ENCODE measurements at places on chromosomes 3 and 15.

GRCh38 chr15:71651750-71652186, 158.6 kb upstream of the NR2E3 start:
- H3K4me3 ChIP-seq, result no peak overlapping the region
- no peaks in the 10 kb centered on the region for H3K27me3 ChIP-seq
- no peaks in the 10 kb centered on the region for H3K36me3 ChIP-seq
- H3K27ac ChIP-seq, result no peak overlapping the region
- no peaks in the 10 kb centered on the region for H3K4me1 ChIP-seq
- DNase-seq, result no peak

DNA sequence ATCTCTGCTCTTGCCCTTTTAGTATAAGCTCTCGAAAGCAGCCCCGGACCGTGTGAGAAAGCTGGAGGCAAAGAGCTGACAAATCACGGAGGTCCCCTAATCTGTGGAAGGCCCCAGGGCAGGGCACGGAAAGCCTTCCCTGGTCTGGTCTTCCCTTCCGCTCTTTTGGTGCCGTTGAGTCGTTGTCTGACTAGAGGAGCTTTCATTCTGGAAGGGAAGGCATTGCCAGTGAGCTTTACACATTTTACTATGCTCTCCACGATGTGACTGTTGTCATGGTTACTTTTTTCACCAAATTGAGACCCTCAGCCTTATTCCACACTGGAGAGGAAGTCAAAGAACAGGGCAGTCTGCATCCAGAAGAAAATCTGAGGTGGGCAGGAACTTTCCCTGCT, 71.7 kb downstream of the CYP19A1 start:
- DNase-seq, result no peak
- peaks cover 5% of the 10 kb centered on the region for H3K27me3 ChIP-seq
- H3K36me3 ChIP-seq, result no peaks in the 10 kb centered on the region
- no peak overlapping the region for H3K27ac ChIP-seq

GRCh38 chr3:37935756-37936666, 54.6 kb upstream of the VILL start:
- H3K27ac ChIP-seq, result peak overlapping the region; percentile 51
- no peak for DNase-seq
- no peaks in the 10 kb centered on the region for H3K36me3 ChIP-seq
- no peak overlapping the region for H3K4me3 ChIP-seq
- no peaks in the 10 kb centered on the region for H3K27me3 ChIP-seq

DNA sequence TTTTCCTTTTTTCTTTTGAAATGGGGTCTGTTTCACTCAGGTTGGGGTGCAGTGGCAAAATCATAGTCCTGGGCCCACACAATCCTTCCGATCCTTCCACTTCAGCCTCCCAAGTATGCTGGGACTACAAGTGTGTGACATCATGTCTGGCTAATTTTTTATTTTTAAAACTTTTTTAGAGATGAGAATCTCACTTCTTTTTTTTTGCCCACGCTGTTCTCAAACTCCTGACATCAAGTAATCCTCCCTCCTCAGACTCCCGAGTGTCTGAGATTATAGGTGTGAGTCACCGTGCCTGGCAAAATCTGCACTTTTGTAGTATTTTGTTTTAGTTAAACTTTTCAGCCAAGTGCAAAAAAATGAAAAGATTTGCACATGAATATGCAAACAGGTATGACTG, 171.0 kb downstream of the FNDC3B start:
- no peak overlapping the region for H3K27ac ChIP-seq
- no peak for DNase-seq
- no peaks in the 10 kb centered on the region for H3K27me3 ChIP-seq
- no peaks in the 10 kb centered on the region for H3K36me3 ChIP-seq
- peaks cover 11% of the 10 kb centered on the region for H3K4me1 ChIP-seq

- no peaks in the 10 kb centered on the region for H3K4me1 ChIP-seq
- H3K27ac ChIP-seq, result no peak overlapping the region
- H3K27me3 ChIP-seq, result no peaks in the 10 kb centered on the region
These were observed 73.1 kb upstream of the SLCO3A1 start for GRCh38 chr15:91780387-91780786.

- no peak for DNase-seq
- H3K27ac ChIP-seq, result no peak overlapping the region
- no peaks in the 10 kb centered on the region for H3K27me3 ChIP-seq
These were observed 23.8 kb downstream of the CNOT10 start for GRCh38 chr3:32708672-32709283.

GRCh38 chr3:122349171-122349570, 24.1 kb downstream of the CSTA start:
- no peaks in the 10 kb centered on the region for H3K36me3 ChIP-seq
- DNase-seq, result no peak
- H3K4me1 ChIP-seq, result no peaks in the 10 kb centered on the region

- H3K27me3 ChIP-seq, result no peaks in the 10 kb centered on the region
- no peak overlapping the region for H3K4me3 ChIP-seq
- H3K36me3 ChIP-seq, result no peaks in the 10 kb centered on the region
- H3K4me1 ChIP-seq, result no peaks in the 10 kb centered on the region
These were observed 154.9 kb upstream of the WNT5A start for GRCh38 chr3:55641964-55642363.

DNA sequence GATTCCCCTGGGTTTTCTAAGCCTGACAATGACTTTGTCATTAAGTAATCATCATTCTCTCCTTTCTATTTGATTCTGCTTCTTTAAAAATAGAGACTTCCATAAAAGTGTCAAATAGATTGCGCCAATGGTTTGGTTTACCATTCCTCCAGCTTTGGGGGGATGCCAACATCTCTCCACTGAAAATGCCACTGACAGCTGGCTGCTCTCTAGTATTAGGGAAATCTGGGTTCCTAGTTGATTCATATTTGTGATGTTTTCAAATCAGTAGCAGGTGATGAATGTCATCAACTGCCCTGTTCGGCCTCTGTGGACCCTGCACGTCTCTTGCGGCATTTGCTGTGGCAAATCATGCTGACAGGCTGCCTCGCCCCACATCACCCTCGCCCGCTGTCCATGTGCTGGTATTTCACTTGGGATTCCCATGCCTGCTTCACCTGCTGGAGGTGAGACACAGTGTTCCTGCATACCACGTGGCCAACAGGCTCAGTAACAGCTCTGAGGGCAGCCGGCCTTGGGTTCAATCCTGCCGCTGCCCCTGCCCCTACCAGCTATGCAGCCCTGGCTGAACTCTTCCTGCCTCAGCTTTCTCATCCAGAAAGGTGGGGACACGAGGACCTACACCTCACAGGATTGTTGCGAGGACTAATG, 28.1 kb downstream of the ZXDC start:
- H3K27me3 ChIP-seq, result no peaks in the 10 kb centered on the region
- no peak overlapping the region for H3K27ac ChIP-seq
- no peaks in the 10 kb centered on the region for H3K4me1 ChIP-seq

DNA sequence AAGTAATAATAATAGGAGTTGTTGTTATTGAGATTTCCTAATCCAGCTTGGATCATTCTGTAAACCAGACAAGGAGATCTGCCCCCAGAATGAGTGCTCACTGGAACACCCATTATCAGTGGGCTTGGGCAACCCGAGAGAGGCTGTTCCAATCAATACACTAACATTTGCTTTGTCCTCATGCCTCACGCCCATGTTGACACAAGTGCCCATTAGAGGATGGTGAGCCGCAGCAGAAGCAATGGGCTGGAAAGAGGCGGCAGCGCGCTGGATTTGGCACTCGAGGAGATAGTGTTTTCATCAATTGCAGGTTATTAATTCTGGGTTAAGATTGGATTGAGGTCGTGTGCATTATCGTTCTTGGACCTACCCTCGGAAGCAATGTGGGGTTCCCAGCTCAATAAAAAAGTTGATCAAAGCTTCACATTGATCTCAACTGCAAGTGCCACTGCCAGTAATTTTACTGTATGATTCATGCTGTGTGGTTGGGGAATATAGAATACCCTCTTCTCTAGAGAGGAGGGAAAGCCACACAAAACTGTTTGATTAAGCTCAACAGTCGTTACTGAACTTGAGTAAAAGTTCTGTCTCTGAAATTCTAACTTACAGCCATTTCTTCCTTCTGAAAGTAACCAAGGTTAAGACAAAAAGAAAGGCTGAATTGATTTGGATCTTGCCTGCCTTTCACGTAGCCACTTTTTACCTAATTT, 15.7 kb downstream of the LYZL4 start:
- DNase-seq, result no peak
- H3K27me3 ChIP-seq, result no peaks in the 10 kb centered on the region
- no peak overlapping the region for H3K27ac ChIP-seq
- no peaks in the 10 kb centered on the region for H3K36me3 ChIP-seq

GRCh38 chr15:74725225-74725774, at the start of gene CYP1A1:
CYP1A1 (minus strand) TSS chr15:74725528; CDS start chr15:74723097, 2,431 bp downstream.
- H3K27ac ChIP-seq, result no peak within 1 kb of the TSS
- no peaks in the 10 kb centered on the region for H3K27me3 ChIP-seq
- peak within 1 kb of the TSS; percentile 60 for H3K4me3 ChIP-seq
- DNase-seq, result peak; percentile 69

- no peaks in the 10 kb centered on the region for H3K27me3 ChIP-seq
- H3K4me3 ChIP-seq, result no peak overlapping the region
- no peak for DNase-seq
- H3K36me3 ChIP-seq, result no peaks in the 10 kb centered on the region
- H3K27ac ChIP-seq, result no peak overlapping the region
These were observed 207.6 kb upstream of the MDFIC2 start for GRCh38 chr3:70519913-70520659.

Data from Peyer's patch (tissue), 4 donors.